Pancreas (tissue), 10 donors: ENCODE measurements at places on chromosomes 4 and X. TPM values are rescaled to one million over a fixed set of nuclear protein-coding genes. Genes with fewer than 3 reads are reported as not detected.

DNA sequence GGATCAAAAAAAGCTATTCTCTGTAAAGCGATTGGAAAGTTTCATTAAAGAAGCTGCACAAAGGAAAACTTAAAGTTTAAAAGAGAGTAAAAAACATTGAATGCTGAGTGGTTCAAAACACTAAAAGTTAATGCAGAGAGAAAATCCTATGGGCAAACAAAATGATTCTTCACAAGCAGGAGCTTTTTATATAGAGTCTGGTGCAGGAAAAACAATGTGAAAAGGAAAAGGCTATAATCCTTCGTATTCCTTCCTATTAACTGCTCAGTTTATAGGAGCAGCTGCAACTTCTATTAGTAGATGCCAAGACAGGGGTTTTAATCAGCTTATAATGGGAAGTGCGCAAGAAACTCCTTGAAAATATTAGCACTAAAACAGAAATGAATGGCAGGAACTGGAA, 100.7 kb downstream of the PDGFC start:
- DNase-seq = no peak

CCNA2 gene
- total RNA-seq = 0.38 TPM

SSX3 gene
- total RNA-seq = not detected

DNA sequence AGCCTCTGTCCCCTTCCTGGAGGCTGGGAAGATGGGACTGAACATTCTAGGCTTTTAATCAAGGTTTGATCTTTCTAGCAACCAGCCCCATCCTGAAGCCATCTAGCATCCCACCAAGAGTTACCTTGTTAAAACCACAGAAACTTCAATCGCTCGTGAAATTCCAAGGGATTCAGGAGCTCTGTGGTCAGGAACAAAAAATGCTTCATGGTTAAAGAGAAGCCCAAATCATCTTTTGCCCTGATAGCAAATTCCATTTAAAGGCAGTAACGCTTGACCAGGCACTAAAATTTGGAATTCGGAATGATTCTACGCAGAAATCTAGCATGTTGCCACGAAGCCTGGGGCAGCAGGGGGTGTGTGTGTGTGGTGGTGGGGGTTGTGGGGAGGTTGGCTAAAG, 47.8 kb downstream of the CASP6 start:
- DNase-seq = no peak

LRIT3 gene
- 0.09 TPM for total RNA-seq

- no peak for DNase-seq
These were observed 687.0 kb downstream of the DMD start for GRCh38 chrX:32524385-32524784.

TCEAL9 gene
- total RNA-seq = 7.3 TPM

GATB gene
- total RNA-seq = 9.0 TPM

- DNase-seq = no peak
These were observed 157.0 kb upstream of the MAP3K15 start for GRCh38 chrX:19672222-19672812.

DNA sequence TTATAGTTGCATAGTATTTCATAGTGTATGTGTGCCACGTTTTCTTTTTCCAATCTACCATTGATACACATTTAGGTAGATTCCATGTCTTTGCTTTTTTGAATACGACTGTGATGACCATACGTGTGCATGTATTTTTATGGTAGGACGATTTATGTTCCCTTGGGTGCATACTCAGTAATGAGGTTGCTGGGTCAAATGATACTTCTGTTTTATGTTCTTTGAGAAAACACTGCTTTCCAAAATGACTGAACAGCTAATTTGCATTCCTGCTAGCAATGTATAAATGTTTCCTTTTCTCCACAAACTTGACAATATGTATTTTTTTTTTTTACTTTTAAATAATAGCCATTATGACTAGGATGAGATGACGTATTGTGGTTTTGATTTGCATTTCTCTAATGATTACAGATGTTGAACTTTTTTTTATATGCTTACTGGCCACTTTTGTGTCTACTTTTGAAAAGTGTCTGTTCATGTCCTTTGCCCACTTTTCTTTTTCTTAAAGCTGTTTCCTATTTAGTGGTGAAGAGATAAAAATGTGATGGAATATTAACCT, 969.5 kb upstream of the NDST4 start:
- DNase-seq = no peak

DNA sequence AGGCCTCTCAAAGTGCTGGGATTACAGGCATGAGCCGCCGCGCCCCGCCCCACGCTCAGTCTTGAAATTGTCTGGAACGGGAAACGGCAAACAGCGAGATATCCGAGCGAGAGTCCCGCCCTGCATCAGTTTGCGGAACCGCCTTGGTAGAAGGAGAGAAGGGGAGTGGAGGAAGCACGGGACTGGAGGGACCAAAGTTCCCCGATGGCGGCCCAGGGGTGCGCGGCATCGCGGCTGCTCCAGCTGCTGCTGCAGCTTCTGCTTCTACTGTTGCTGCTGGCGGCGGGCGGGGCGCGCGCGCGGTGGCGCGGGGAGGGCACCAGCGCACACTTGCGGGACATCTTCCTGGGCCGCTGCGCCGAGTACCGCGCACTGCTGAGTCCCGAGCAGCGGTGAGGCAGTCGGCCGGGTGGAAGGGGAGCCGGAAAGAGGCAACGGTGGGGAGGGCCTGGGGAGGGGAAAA, at the start of gene BST1:
Gene BST1 (plus strand): TSS at position 125 of the 463 bp plus-strand sequence. CDS start 80 bp downstream, at position 205.
- DNase-seq = peak; percentile 23

TCEAL7 gene
- total RNA-seq = 1.0 TPM

DNA sequence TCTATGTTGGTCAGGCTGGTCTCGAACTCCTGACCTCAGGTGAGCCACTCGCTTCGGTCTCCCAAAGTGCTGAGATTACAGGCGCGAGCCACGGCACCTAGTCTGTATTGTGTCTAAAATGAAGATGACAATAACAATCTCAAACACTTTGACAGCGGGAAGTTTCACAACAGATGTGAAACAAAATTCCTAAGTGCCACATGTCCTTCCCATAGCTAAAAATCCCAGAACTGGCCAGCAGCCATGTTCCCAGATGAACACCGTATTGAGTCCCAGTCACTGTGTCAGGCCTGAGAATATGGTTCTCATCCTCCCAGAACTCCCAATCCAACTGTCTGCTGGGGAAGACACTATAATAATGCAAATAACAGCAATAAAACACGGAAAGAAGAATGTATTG, 16.4 kb upstream of the KLHL8 start:
- no peak for DNase-seq

DNA sequence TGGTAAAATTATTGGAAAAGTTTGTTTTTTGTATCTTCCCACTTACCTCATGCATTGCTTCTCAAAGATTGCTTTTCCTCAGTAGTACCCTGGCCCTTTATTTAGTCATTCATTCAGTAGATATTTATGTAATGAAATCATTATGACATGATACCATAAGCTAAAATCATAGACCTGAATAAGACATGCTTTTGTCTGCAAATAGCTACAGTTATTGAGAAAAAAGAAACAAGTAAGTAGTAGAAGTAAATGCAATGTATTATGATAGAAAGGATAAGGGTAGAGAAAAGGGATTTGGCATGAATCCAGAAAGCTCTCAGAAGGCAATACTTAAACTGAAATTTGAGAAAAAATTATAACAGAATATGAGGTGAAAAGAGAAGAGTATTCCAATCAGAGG, 352.5 kb downstream of the GPM6A start:
- DNase-seq = no peak

DNA sequence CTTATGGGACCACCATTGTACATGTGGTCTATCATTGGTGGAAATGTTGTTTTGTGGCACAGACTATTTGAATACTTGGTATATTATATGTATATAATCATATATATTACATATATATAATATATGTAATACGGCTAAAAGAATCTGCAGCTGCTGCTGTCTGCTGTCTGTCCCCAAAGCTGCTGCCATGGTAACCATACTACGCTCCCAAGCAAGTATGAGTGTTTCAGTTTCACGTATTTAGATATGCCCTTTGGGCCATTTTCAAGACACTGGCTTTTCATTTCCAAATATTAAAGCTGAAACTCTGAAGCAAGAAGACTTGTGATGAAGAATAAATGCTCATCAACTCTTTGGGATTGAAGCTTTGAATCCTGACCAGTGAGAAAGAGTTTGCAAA, 42.0 kb upstream of the ARSJ start:
- no peak for DNase-seq

CWH43 gene
- total RNA-seq = 0.06 TPM

SPATA4 gene
- total RNA-seq = not detected

GRCh38 chr4:22389240-22389870, 126.5 kb downstream of the ADGRA3 start:
- peak; percentile 23 for DNase-seq

ZXDA gene
- 3.7 TPM for total RNA-seq

- no peak for DNase-seq
These were observed 87.6 kb downstream of the BMP3 start for GRCh38 chr4:81118086-81118485.

- DNase-seq = no peak
These were observed 71.8 kb downstream of the AFAP1 start for GRCh38 chr4:7867701-7868435.

DNA sequence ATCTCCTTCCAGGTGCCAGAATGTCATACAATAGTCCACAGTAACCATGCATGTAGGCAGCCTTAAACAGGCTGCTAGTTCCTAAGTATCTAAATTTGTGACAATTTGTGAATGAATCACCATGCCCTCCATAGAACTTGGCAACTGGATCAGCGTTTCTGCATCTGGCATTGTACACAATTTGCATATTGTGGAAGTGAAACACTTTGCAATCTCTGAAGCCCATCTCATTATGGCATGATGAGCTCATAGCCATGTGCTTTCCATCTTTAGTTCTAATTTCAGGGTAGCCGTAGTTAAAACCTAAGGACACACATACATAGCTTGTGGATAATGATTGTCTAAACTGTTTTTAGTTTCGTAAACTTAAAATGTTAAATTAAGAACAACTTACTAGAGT, 573.6 kb downstream of the PPP4R3C start:
- no peak for DNase-seq

- no peak for DNase-seq
These were observed 1.2 kb downstream of the SULT1B1 start for GRCh38 chr4:69759189-69759604.

GRCh38 chr4:176185051-176185450, 10.3 kb downstream of the SPATA4 start:
- no peak for DNase-seq
